ENCODE measurements at places on chromosomes 5 and 9.

DNA sequence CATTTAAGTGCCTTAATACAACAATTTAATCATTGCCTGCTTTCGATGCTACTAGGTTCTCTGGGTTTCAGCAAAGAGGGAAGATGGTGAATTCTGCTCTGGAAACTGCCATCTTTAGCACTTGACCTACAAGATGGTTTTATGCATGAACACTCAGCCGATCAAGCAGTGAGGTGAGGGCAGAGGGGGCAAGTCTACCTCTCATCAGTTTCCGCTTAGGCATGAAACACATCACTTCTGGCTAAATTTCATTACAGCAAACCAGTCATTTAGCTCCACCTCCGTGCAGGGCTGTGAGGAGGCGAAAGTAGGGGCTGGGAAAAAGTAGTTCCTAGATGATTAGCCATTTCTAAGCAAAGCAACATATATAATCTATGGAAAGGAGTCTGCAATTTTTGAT, 1018.0 kb downstream of the CDH18 start:
- DNase-seq = no peak

- DNase-seq = peak; percentile 75
Observed at GRCh38 chr9:91949946-91950664, at the start of gene ROR2. Gene ROR2 (minus strand): TSS chr9:91950228.

GRCh38 chr5:141489841-141490240, 960 bp downstream of the PCDHGC5 start:
- no peak for DNase-seq

DNA sequence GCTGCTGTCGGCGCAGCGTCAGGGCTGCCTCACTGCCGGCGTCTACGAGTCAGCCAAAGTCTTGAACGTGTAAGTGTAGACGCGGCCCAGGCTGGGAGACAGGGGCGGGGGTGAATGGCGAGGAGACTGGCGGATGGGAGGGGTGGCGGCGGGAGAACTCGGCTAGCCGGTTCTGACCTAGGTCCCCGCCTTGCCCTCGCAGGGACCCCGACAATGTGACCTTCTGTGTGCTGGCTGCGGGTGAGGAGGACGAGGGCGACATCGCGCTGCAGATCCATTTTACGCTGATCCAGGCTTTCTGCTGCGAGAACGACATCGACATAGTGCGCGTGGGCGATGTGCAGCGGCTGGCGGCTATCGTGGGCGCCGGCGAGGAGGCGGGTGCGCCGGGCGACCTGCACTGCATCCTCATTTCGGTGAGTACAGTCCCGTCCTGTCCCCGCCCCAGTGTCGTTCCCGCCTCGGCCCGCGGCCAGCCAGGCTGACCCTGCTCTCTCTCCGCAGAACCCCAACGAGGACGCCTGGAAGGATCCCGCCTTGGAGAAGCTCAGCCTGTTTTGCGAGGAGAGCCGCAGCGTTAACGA, 745 bp downstream of the GADD45G start:
- DNase-seq = peak; percentile 61

DNA sequence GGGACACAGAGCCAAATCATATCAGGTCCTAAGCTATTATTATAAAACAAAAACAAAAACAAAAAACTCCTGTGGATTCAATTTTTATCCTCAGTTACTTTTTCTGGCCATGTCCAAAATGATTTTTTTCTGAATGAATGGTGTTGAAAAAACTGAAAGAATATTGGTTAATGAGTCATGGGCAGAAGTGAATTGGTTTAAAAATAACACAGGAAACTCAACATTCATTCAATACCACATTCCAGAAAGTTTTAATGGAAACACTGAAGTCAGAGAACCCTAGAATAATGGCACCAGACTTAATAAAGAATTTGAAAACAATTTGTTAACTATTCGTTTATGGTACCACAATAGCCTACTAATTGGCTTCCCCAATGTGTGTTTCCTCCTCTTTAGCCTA, 102.4 kb upstream of the CDH9 start:
- DNase-seq = no peak

DNA sequence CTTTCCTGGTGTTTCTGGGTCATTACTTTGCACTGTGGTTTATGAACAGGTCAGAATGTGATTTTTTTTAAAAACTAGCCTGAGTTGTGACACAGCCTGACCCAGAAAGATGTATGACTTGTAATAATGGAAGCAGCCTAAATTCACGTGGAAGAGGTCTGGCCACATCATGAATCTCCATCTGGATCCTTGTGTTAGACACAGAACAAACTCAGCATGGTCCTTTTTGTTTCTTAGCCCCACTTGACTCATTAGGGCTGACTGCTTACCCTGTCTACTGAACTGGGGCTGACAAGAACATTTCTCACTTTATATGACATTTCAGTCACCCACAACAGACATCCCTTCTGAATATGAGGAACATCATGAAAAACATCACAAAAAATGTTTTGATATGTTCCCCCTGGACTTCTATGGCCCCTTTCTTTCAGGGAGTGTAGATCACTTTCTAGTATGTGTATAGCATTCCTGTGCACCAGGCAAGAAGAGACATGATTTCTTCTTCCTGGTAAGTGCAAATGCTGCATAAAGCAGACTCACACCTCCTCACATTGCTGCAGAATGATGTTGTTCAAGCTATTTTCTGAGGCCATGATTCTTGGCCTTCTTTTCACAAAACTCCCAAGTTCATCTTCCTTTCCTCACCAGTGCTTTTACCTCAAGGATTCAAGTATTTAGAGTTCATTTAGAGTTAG, 52.3 kb downstream of the ZNF622 start:
- DNase-seq = no peak

- peak; percentile 33 for DNase-seq
Observed at GRCh38 chr5:66960369-66961137, 236.0 kb downstream of the CD180 start.

DNA sequence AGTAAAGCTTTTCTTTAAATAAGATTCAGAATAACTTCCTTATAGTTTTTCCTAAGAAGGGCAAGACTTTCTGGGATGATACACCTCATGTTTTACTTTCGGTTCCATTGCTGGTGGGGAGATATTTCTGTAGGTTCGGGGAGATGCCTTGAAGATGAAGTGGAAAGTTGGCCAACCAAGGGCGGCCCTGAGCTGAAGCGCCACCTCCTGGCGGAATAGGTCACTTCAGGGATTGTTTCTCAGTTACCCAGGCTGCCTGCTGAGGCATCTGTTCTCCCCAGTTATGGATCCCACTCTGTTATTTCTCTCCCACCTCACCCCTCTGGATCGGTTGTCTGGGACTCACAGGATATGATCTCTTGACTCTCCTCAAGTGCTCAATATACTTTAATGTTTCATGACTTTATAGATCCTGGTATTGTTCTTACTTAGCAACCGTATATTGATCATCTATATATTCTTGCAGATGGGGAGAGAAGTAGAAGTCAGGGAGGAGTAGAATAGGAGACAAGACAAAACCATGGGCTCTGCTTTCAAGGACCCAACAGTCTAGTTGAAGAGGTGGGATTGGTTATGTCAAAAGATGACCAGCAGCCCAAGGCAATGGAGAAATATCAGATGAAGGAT, 23.4 kb downstream of the MEGF10 start:
- DNase-seq = peak; percentile 44

Measured in muscle of back (tissue), 13 donors.